ENCODE measurements at places on chromosomes 5 and 9.

GRCh38 chr5:58381566-58381965 lies 78.3 kb downstream of the PLK2 start:
- DNase-seq = no peak

- DNase-seq = no peak
Measured at GRCh38 chr9:99881769-99882168, 24.7 kb upstream of the STX17 start.

DNA sequence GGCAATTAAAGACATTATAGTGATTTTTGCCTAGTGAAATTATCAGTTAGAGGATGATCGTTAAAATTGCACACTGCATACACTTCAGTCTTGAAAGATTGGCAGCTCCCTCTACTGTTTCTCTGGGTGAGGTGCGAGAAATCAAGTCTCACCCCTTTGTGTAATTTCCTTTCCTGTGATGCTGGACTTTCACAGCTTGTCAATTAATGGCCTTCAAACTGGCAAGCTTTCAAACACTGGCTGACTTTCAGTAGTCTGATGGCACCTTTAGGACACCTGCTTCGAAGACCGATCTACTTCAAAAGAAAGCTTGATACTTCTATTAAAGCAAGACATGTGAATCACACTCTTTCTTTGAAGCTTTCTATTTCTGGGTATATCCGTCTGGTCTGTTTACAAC lies 706.7 kb upstream of the PTPRD start:
- DNase-seq = peak; percentile 6

DNA sequence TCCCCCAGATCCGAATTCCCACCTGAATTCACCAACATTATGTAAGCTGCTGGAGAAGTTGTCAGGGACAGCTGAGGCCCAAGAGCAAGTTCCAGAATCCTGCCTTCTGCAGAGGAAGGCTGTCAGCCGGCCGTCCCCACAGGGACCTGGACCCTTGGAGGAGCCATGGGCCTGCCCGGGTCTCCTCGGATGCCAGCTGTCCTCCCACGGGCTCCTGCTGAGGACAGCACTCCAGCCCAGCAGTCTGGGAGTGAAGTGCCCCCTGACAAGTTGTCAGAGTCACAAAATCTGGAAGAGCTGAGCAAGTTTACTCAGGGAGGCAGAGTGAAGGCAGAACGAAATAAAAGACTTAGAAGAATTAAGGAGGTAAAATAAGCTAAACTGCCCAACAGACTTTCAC lies 192.5 kb upstream of the DAPK1 start:
- DNase-seq = no peak

DNA sequence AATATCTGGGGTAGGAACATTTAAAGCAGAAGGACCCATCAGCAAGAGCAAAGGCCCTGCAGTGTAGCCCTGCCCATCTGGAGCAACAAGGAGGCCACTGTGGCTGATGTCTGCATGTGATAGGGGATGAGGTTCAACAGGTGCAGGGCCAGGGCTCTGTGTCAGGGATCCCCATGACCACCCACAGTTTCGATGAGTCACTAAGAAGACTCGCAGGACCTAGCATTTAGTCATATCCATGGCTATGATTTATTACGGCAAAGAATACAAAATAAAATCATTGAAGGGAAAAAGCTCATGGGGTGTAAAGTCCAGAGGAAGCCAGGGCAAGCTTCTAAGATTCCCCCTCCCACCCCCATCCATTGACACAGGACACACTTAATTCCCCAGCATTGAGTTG lies 188.6 kb downstream of the ADGRV1 start:
- DNase-seq = peak; percentile 7

DNA sequence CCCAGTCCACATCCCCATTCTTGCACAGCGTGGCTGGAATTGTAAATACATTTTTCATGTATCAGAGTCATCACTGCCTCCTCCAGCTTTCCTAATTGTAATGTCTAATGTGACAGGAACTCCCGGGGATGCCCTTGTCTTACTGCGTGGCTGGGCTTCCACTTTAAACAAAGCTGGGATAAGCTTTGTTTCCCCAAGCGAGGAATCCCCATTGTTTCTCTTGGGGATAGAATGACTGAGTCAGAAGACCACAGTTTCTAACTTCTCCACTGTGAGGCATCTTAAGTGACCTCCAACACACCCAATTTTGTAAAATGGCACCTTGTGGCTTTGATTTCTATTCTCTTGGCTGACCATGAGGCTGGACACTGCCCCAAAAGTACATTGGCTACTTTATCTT lies 22.4 kb downstream of the ARPC5L start:
- DNase-seq = no peak

DNA sequence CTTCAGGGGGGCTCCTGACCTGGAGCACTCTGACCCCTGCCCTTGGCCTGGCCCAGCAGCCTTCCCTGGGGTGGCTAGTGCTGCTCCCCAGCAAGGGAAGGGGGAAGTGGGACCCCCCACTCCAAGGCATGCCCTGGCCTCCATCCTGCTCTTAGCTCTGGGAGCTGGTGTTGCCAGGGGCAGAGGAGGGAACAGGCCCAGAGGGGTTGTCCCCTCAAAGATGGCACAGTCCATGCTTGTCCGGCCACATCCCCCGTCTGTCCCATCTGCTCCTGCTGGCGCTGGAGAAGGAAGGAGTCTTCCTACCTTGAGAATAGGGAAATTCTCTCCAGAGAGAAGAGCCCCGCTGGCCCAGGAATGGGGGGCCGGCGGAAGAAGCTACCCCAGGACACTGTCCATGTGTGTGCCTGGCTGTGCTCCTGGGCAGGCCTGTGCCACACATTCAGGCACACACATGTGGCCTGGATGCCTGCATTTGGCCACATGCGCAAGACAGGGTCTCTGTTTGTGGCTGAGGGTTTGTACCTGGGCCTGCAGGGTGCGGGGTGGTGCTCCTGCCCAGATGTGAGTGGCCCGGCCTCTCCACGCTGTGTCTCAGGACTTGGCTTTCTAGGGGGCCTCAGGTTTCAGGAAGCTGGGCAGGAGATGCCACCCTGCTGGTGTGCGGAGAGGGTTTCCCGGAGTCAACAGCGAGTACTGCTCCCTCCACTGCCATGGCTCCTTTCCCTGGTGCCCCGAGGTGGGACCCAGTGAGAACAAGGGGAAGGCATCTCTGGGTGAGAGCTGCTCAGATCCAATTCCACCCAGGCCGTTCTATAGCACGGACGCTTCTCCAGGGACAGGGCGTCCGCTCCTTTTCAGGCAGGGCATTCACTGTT lies 247.1 kb downstream of the PBX3 start:
- no peak for DNase-seq

DNA sequence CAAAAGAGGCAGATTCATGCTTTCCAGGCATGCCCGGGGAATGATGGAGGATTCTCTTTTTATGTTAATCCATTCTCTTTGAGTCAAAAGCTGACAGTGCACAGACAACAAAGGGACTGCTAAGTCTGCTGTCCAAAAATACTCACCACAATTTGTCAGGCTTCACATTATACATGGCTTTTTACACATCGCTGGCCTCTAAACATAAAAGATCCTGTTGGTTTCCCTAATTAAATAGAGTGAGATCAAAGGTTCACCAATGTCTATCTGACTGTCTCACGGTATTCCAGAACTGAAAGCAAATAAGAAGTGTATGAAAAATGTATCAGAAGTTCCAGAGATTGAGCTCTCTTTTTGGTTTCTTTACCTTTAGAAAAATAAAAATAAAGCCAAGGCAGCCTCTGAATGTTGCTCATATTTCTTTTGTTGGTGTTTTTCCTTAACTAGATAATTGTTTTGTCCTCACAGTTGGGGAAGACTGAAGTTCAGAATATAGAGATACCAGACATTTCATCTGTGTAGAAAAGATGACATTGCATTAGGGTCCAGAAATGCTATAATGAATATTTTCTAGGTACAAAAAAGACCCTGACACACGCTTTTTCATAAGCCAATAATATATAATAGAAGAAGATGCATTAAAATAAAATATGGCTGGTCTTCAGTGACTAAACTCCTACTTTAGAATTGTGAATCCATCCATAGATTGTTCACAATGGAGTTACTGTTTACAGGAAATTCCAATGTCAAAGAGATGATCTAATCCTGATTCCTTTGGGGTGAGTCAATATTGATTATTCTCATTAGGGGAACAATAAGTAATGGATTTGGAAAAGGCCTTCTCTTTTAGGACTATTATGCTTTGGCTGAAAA lies 688.2 kb upstream of the CDH6 start:
- no peak for DNase-seq

DNA sequence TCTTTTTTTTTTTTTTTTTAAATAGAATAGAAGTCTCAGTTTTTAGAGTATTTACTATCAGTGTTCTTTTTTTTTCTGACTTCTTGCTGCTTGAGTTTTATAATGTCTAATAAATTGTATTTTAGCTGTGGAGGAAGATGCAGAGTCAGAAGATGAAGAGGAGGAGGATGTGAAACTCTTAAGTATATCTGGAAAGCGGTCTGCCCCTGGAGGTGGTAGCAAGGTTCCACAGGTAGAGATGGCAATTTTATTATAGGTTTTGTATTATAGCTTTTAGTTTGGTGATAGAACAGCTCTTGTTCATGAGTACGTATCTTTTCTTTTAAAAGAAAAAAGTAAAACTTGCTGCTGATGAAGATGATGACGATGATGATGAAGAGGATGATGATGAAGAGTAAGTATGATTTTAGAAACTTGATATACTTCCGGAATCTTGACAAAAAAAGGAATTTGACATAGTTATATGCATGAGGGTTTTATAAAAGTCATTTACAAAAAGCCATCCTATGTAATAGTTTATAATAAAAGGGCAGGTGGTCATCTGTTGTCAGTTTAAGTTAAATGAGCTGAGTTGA lies 5.0 kb downstream of the NPM1 start:
- DNase-seq = no peak

DNA sequence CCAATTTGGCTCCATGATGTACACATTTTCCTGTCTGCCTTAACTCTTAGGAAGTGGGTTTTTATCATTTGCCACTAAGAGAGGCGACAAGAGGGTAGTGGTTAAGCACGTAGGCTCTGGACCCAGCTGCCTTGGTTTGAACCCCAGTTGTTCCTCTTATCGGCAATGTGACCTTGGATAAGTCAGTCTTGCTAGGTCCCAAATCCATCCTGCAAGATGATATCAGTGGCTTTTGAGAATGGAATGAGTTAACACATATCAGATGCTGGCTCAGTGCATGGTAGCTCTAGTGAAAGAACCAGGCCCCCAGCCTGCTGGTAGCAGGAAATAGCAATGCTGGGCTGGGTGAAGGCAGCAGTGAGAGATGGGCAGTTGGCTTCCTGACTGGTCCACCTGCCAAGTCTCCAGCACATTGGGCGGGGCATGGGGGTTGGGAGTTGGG lies 72.5 kb downstream of the STK10 start:
- DNase-seq = no peak

DNA sequence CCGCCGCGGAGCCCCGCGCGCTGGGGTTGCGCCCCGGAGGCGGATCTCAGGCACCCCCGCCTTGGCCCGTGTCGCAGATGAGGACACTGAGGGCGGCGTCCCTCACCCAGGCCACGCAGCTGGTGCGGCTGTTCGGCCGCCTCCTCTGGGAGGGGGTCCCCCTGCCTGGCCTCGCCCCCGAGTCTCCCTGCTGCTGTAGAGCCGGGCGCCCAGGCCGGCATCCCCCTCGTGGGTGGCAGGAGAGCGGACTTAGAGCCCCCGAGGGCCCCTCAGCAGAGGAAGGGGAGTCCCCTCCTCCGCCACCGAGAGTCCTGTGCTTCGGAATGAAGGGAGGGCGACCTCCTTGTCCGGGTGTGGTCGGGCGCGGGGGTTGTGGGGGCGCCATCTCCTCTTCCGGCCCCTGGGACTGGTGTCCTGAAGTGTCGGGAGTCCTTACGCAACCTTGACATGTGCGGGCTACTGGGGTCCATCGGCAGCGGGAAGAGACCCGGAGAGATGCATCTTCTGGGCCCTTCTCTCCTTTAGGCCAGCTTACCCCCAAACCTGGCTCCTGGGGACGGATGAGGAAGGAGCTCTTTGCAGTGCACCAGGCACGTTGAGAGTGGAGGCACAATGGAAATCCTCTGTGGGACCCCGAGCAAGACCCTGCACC lies 11.7 kb upstream of the EXOSC2 start:
- peak; percentile 55 for DNase-seq

- no peak for DNase-seq
Measured at GRCh38 chr9:84691634-84692033, 22.1 kb downstream of the NTRK2 start.

DNA sequence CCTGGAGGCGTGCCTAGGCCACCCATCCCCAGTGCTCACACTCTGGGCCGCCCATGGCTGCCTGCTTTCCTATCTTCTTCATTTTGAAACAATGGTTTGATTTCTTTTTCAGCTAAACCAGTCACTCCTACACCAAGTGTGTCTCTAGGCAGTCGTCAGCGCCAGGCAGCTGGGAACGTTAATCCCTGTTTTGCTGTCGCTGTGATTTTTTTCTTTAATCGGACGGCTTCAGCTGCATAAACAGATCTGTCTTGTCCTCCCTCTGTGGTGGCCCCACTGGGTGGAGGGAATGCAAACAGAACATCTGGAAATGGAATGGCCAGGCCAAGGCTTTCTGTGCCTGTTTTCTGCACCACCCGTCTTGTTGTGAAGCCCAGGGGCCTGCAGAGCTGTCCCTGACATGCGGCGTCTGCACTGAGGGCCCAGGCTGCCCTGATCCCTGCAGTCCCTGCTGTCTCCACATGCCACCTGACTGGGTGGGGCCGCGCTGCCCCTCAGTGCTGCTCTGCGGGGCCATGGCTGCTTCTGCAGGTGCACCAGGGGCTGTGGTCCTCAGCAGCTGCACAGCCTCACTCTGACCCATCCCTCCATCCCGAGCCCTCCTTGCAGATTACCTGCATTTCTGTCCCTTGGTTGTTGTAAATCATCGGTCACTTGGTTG lies 51.5 kb downstream of the WNK2 start:
- DNase-seq = no peak

- DNase-seq = no peak
Measured at GRCh38 chr5:139954462-139954861, 88.6 kb downstream of the NRG2 start.

DNA sequence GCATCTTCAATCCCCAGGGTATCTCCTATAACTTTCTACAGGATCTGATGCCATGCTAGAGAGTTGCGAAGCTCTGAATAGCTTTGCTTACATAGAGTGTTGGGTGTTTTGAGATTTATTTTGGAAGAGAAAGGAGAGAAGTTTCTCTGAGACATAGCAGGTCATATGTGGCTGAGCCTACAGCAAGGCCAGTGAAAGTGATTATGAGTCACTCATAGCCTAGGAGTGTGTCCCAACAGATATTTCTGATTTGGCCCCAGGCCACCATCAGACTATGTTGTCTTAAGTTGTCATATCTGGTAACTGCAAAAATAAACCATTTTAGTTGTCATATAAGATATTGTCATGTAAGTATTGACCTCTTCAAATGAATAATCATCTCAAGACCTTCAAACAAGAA lies 132.0 kb upstream of the RAI14 start:
- DNase-seq = no peak

DNA sequence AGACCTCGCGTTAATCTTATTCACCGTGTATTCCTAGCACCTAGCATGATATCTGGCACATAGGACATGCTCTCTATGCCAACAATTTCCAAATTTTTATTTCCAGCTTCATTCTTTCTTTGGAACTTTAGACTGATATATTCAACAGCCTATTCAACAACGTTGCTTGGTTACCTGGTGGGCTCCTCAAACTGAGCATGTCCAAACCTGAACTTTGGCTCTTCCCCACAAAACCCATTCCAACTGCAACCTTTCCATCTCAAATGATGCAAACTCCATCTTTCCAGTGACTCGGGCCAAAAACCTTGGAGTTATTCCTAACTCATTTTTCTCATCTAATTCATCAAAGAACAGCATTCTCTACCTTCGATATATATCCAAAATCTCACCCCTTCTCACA lies 525.2 kb downstream of the AGTPBP1 start:
- DNase-seq = no peak
